ENCODE measurements at places on chromosomes 2 and 18.
A peak's percentile ranks its signal among the peaks of the same experiment; 100 is the strongest.

DNA sequence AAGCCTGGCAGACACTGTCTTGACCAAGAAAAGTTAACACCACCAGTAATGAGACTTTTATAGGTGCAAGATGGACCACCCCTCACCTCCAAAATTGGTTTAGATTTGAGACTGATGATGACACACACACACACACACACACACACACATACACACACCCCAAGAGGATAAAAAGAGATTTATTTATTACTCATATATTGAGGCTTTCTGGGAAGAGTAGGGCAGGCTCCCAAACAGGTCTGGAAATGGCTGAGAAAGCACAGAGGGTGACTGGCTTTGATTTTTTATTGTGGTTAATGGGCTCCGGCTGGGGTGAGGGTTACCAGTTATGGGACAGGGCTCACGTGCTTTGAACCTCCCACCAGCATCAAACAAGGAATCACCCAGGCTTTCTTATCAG lies 54.2 kb upstream of the ADAM23 start:
- no peak for DNase-seq

DNA sequence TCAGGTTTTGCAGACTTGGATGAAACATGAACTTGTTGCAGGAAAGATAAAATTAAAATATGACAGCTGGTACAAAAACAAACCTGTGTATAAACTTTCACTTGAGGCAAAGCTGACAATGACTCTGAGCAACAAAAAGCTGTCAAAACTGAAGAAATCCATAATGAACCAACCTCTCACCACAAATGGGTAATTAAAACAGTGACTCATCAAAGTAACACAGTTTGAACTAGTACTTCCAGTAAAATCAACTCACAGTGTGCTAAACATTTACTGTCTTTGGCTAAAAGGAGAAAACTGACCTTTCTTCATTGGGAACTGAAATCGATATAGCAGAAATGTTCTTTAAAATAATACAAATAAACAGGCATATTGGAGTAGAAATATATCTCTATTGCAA lies 209.7 kb downstream of the WDPCP start:
- no peak for DNase-seq

- DNase-seq: no peak
Measured at GRCh38 chr2:27822049-27822448, 50.5 kb downstream of the MRPL33 start.

DNA sequence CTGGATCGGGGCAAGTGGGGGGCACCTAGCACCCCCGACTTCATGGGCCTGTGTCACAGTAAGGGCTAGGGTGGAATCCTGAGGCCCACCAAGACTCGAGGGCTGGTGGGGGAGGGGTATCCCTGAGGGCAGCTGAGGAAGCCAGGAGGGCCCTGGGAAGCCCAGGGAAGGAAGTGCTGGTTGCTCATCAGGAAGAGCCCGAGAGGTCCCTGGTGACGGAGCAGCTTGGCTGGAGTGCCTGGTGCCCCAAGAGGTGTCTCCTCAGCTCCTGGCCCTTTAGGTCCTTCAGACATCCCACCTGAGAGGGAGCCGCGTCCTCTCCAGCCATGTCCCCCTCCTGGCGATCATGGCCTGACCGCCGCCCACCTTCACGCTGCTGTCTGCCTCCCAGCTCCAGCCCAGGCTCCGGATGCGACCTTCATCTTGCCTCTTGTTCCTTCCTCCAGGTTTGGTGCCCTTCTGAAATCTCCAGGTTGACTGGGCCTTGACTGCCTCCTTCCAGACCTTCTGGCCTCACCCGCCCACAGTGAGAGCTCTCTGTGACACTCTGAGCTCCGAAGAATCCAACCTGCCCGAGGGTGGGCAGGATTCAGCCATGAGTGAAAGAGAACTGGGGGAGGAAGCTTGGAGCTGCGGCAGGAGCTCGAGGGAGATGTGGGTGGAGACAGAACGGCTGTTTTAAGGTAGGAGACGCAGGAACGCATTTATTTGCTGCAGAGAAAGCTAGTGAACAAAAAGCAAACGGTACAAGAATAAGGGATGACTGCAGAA lies 42.7 kb upstream of the SEMA4C start:
- no peak for DNase-seq

DNA sequence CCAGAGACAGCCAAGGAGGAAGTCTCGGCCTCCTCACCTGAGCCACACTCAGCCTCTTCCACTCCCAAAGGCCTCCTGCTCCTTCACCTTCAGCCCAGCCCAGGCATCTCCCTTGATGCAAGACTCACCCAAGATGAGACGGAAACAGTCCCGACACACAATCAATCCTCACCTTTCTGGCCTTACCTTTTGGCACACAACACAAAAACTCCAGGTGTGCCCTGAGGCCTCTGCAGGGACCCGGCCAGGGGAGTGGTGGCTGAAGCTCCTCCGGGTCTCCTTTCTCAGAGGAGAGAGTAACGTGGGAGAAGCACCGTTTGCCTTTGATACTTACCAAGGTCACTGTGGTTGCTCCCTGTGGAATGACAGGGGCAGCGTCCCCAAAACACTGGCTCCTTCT lies 23.8 kb upstream of the EFHD1 start:
- DNase-seq: no peak

- no peak for DNase-seq
Measured at GRCh38 chr18:52577795-52578194, 237.8 kb downstream of the DCC start.

DNA sequence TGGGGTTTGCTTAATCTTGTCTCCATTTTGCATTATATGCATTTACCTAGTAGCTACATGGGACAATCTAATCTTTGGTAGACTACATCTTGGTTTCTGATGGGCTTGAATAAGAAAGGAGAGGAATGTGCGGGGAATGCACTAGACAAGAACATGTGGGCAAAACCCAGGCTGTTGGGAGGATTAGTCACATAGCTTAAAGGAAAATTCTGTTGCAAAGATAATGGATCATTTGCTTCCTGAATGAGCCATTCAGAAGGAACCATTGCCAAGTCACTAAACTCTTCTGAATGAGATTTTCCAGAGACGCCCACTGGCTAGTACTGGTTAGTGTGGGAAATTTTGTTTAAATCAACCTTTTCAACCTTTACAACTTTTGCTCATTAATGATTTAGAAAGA lies 84.8 kb downstream of the OSBPL6 start:
- DNase-seq: no peak

- DNase-seq: peak; percentile 27
Measured at GRCh38 chr2:202034249-202035088, 814 bp downstream of the FZD7 start.

GRCh38 chr2:209387389-209387788 lies 36.5 kb upstream of the MAP2 start:
- no peak for DNase-seq

- no peak for DNase-seq
Measured at GRCh38 chr2:238431-238830, 25.4 kb downstream of the SH3YL1 start.

DNA sequence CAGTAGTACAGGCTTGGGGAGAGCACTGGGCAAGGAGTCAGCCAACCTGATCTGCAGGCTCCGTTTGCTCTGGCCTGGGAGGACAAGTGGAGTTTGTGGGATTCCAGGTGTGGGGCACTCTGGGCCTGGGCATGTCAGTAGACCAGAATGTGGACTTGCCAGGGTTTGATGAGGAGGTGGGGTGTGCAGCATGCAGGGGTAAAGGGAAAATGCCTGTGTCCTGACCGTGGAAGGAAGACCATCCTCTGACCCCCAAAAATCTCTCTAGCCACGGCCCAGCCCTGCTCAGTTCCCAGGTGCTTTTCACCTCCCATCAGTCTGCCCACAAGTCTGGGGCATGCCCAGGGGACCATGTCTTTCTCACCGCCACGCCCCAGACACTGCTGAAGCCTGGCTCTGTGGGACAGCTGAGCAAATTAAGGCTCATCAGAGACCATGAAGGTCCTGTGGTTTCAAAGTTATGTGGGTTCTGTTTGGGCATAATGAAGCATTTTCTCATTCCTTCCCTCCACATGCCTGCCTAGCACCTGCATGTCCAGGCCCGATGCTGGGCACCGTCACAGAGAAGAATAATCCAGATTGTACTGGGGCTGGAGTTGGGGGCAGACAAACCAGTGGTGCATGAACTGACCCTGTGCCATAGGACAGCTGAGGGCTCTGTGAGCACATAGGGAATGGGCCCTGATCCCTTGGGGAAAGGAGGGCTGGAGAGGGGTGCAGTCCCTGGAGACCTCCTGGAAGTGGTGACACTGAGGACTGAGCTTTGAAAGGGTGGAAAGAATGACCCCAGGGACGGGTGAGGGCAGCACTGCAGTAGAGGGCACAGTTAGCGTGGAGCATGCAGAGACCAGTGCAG lies 6.5 kb upstream of the KCNF1 start:
- no peak for DNase-seq

GRCh38 chr2:222878877-222879603 lies 18.2 kb downstream of the ACSL3 start:
- DNase-seq: no peak

DNA sequence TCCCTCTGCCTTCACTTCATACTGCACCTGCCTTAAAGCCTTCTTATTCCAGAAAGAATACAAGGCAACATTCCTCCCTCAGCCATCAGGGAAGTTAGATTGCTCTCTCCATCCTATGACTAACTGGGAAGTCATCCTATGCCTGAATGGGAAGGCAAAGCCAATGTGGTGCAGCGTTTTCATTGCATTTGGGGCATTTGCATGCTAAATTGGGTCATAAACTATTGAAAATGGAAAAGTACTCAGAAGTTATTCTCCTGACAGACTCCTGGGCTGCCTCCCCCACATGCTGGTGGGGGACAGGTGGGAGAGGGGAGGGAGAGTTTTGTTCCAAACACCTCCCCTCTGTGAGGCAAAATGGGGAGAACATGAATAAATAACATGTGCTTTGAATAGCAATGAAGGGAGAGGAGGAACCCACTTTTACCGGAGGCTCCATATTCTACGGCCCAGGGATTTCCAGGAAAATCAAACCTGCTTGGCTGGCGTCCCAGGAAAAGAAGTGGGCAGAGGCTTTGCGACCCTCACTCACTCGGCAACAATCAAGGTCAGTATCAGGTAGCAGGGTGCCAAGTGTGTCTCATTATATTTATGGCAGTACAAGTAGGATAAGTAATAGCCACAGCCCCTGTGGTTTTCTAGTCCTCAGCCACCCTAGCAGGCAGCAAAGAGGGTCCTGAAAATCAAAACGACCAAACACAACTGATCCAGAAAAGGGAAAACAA lies 84.1 kb downstream of the BOD1L2 start:
- no peak for DNase-seq

DNA sequence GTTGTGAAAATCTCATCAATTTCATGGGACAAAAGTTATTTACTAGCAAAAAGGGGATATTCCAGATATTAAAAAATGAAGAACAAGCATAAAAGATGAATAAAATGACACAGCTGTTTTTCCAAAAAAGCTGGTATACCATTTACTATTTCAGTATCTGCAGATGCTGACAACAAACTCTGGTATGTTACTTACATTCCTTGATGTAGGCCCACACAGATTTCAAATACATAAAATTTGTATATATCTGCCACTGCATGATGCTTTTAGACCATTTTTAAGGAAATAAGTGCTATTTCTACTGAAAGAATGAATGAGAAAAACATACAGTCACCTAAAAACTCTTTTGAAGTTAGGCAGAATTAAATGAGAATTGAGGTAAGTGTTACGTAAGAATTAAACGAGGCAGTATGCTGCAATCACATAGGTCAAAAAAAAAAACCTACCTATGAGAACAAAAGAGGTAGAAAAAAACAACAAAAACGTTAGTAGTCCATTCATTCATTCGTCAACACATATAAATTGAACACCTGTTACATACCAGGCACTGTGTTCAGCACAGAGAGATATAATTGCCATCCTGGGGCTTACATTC lies 32.5 kb downstream of the ARL5A start:
- no peak for DNase-seq

GRCh38 chr2:165634855-165635254 lies 159.2 kb downstream of the GALNT3 start:
- DNase-seq: peak; percentile 64

DNA sequence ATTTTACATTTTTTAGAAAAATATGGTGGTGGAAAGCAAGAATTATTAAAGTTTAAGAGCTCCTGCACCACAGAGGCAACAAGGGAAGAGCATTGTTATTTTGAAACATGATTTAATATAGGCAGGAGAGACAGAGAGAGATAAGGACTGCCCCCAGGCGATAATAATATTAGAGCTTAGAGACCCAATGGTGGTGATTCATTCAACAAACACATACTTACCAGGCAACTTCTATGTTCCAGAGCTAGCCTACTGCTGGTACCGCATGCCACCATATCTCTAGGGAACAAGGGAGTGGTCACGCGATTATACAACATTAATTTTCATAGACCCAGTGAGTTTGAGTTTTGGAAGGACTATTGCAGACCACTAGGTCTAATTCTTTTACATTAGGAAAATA lies 327.8 kb upstream of the SOX11 start:
- DNase-seq: no peak

GRCh38 chr2:18455236-18455862 lies 105.1 kb downstream of the RDH14 start:
- no peak for DNase-seq

- DNase-seq: no peak
Measured at GRCh38 chr2:178177066-178177679, 17.1 kb upstream of the OSBPL6 start.

DNA sequence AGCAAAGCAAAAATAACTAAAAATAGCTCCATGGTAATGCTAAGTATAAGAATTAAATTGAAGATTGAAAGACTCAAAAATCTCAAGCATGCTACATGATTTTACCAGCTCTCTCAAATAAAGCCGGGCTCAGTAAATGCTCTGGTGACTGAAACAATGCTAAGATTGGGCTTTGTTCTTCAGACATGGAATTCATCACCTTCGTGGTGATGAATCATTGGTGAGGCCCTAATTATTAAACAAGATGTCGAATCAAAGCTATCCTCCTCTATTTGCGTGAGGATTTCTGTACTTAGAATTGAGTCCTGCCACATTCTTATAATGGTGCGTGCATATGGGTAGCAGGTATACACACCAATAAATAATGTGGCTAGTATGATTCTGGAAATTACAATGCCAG lies 58.8 kb upstream of the LRRTM1 start:
- no peak for DNase-seq

GRCh38 chr2:76564734-76565133 lies 854.0 kb upstream of the GCFC2 start:
- no peak for DNase-seq

GRCh38 chr2:194135463-194135862 lies 1521.6 kb upstream of the SLC39A10 start:
- DNase-seq: no peak

- DNase-seq: no peak
Measured at GRCh38 chr2:52342458-52342857, 1310.5 kb upstream of the NRXN1 start.

DNA sequence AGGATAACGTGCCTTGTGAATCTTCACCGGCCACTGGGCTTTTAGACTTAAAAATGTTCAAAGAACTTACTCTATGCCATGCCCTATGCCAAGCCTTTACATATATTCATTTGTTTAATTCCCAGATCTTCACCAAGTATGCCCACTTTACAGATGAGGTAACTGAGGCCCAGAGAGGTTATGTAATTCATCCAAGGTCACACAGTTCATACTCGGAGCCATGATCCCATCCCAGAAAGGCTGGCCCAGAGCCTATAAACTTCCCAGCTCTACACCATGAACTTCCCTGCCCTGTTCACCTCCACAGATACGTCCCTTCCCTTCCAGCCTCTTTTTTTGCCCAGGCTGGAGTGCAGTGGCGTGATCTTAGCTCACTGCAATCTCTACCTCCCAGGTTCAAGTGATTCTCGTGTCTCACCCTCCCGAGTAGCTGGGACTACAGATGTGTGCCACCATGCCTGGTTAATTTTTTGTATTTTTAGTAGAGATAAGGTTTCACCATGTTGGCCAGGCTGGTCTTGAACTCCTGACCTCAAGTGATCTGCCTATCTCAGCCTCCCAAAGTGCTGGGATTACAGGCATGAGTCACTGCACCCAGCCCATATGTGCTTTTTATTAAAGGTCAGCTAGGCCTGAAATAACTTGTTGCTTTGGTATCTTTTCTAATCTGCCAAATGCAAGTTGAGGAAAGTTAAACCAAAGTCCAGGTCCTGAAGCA lies 44.1 kb downstream of the MTHFD2 start:
- no peak for DNase-seq
